ENCODE measurements at places on chromosomes 5 and 9.

- no peak for DNase-seq
These were observed 35.6 kb downstream of the KLHL3 start for GRCh38 chr5:137700282-137700680.

DNA sequence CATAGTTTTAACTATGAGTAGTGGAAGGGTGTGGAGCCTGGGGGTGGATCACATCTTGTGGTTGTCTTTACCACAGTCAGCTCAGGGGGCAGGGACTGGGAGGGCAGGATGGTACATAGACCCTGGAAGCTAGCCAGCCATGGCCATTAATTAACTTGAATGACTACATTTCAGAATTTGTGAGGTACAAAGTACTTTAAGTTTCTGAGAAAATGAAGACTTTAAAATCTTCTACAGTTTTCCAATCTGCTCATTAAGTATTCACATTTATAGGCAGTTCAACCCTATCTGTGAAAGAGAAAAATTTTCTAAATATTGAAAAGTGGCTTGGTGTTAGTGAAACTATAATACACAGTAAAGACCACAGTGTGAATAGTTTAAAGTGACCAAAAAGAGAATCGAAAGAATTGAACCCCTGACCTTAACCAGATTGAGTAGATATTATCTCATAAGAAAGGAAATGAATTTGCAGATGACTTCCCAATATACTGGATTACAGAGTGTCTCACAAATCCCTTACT lies 234.2 kb upstream of the MEF2C start:
- DNase-seq: no peak

DNA sequence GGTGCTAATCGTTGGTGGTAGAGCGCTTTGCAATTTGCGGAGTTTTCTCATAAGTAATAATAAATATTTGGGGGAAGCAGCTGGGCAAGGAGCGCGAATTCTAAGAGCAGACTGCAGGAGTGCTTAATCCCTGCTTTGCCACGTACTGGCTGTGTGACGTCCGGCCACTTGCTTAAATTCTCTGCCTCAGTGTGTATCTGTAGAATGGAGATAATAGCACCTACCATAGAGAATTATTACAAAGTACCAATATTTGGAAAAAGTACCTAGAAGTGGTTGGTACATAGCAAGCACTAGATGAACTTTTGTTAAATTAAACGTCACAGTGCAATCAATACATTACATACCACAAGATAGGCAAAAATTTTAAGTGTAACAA lies 598 bp upstream of the TMED7 start:
- DNase-seq: no peak

- no peak for DNase-seq
These were observed 30.2 kb downstream of the EFCAB9 start for GRCh38 chr5:172223901-172224873.

DNA sequence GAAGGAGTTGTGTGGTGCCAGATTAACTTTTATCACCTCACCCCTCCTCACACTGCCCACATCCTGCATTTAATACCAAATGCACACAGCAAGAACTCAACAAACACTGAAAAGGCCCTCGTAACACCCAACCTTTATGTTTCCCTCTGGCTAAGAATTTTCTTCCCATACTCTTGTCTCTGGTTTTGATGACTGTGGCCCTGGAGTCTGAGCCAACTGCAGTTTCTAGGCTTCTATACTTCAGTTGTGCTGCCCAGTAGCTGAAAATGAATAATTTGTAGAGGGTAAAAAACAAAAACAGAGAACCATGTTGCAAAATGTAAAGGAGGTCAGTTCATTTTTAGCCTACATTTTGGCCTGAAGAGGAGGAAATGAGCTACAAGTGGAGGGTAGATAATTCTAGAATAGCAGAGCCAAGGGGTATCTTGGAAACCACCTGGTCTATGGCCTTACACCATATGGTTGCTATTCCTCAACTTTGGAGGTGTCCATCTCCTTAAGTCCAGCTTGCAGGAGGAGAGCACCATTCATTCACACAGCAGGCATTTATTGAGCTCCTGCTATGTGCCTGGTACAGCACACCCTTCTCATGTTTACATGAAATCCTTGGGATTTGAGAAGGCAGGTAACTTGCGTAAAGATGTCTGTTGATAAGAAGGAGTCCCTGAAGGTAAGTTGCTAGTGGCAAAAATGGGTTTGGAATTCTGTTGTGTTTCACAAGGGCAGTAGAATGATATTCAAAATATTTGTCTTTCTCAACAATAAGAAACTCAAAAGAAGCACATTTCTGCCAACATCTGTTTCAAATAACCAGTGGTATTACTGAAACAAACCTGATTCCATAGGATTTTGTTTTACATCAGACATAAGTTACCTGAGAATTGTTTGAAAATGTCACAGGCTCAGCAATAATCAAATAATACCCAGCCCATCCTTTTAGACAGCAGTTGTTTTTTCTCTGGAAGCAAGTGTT lies 83.8 kb upstream of the TNFAIP8 start:
- no peak for DNase-seq

All from pancreas (tissue), 10 donors.